Gastrocnemius medialis (tissue), 4 donors: ENCODE measurements at places on chromosomes 2 and 18. TPM values are rescaled to one million over a fixed set of nuclear protein-coding genes. Genes with fewer than 3 reads are reported as not detected.

GRCh38 chr2:220163486-220163885 lies 536.1 kb downstream of the SLC4A3 start:
- DNase-seq: no peak
- no peaks in the 10 kb centered on the region for H3K36me3 ChIP-seq
- H3K27me3 ChIP-seq: no peaks in the 10 kb centered on the region
- H3K4me1 ChIP-seq: no peaks in the 10 kb centered on the region
- no peak overlapping the region for H3K4me3 ChIP-seq

The MRPL44 gene
- total RNA-seq: 40.6 TPM

GRCh38 chr18:50034029-50034428 lies 160.9 kb downstream of the MYO5B start:
- H3K4me1 ChIP-seq: no peaks in the 10 kb centered on the region
- no peak overlapping the region for H3K4me3 ChIP-seq
- H3K27me3 ChIP-seq: no peaks in the 10 kb centered on the region

The CETN1 gene
- not detected for total RNA-seq

DNA sequence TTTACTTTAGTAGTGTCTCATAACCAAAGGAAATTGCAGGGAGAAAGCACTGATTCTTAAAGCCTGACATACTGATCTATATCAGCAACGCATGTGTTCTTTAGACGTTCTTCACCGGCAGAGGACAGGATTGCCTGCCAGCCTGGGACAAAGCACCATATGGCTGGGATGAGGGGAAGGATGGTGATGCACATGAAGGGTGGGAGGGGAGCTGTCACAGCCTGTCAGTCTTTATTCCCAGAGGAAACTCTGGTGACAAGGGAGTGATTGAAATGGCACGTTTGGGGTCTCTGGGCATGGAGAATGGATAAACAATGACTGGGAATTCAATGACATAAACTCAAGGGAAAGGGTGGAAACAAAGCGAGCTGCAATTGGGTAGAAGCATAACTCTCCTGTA lies 808.1 kb downstream of the DCC start:
- no peaks in the 10 kb centered on the region for H3K36me3 ChIP-seq
- H3K27me3 ChIP-seq: no peaks in the 10 kb centered on the region
- DNase-seq: no peak
- no peak overlapping the region for H3K27ac ChIP-seq
- no peak overlapping the region for H3K4me3 ChIP-seq
- no peaks in the 10 kb centered on the region for H3K4me1 ChIP-seq

GRCh38 chr2:6234702-6235101 lies 542.5 kb downstream of the SOX11 start:
- no peaks in the 10 kb centered on the region for H3K36me3 ChIP-seq
- no peak overlapping the region for H3K27ac ChIP-seq
- no peaks in the 10 kb centered on the region for H3K4me1 ChIP-seq
- no peak for DNase-seq
- H3K4me3 ChIP-seq: no peak overlapping the region
- no peaks in the 10 kb centered on the region for H3K27me3 ChIP-seq

DNA sequence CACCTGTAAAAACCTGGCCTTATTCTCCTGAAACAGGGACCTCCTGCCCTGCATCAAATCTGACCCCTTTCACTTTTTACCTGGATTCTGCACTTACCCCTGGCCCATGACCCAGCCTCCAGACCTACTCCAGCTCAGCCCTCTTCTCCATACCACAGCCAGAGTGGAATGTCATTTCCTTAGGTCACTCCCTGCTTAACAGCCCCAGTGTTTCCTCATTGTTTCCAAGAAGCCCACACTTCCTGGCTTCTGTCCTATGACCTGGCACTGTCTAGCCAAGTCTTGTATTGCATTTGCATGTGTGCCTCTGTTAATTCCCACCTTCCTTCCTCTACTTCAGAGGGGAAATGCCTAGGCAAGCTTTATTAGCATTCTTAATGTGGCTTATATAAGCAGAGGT lies 51.4 kb upstream of the TRIB2 start:
- H3K4me1 ChIP-seq: peaks cover 5% of the 10 kb centered on the region
- no peaks in the 10 kb centered on the region for H3K27me3 ChIP-seq
- no peak overlapping the region for H3K4me3 ChIP-seq
- no peak overlapping the region for H3K27ac ChIP-seq

The TMEM198 gene
- total RNA-seq: 4.7 TPM

DNA sequence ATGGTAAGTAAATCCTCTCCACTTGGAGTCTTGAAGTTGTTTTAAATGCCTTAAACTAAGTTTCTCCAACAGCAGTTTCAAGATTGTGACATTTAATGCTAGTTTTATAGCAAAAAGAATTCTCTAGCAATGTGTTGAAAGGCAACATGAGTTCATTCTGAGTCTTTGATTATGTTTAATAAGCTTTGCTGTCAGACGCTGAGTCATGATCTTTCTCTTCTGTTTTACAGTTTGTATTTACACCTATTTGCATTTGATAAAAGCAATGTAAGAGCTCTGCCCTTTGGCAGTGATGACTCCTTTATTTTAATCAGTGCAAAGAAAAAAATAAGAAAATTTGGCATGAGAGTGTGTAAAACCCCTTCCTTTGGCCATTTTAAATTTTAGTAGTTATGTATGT lies 497.7 kb downstream of the STK39 start:
- no peak for DNase-seq
- no peaks in the 10 kb centered on the region for H3K36me3 ChIP-seq
- H3K4me3 ChIP-seq: peak overlapping the region; percentile 47
- peaks cover 6% of the 10 kb centered on the region for H3K4me1 ChIP-seq

GRCh38 chr2:130852521-130853115 lies 15.9 kb downstream of the ARHGEF4 start:
- H3K27ac ChIP-seq: no peak overlapping the region
- no peaks in the 10 kb centered on the region for H3K27me3 ChIP-seq
- no peaks in the 10 kb centered on the region for H3K36me3 ChIP-seq
- H3K4me3 ChIP-seq: no peak overlapping the region
- H3K4me1 ChIP-seq: peaks cover 8% of the 10 kb centered on the region
- no peak for DNase-seq

The ARHGAP28 gene
- total RNA-seq: 4.8 TPM

The AQP12A gene
- not detected for total RNA-seq

The IL1F10 gene
- not detected for total RNA-seq

The NEB gene
- total RNA-seq: 6,938 TPM

The SLC4A5 gene
- total RNA-seq: 0.24 TPM

DNA sequence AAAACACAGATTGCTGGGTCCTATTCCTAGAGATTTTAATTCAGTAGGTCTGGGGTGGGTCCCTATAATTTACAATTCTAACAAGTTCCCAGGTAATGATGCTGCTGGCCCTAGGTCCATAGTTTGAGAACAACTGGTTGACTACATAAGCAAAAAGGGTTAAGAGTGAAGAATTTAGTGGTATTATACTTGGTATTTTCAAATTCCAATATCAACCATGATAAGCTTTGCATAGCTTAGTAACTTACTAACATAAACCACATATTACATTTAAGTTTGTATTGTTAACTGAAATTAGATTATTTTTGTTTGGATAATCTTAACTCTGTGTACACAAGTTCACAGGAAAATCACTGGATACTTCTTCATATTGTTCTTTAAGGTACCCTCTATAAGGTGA lies 862.9 kb upstream of the ACVR2A start:
- no peaks in the 10 kb centered on the region for H3K27me3 ChIP-seq
- no peaks in the 10 kb centered on the region for H3K36me3 ChIP-seq
- H3K27ac ChIP-seq: no peak overlapping the region
- no peak for DNase-seq

DNA sequence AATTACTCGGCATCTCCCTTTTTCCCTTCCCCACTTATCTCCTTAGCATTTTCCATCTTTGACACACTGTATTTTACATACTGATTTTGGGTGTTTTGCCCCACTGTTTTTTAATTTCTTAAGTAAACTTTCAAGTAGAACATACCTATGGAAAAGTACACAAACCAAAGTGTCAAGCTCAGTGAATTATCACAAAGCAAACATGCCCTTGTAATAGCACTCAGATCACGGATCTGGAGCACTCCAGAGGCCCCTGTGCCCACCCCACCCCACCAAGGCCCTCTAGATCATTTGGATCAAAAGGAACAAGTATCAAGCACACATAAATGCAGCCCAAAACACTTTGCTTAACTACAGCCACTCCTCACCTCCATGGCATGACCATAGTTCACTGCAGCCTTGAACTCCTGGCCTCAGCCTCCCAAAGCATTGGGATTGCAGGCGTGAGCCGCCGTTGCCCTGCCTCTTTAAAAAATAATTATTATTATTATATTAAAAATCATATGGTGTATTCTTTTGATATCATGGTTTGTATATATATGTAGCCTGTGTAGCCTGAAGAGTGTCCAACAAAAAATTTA lies 38.1 kb downstream of the FER1L5 start:
- no peak overlapping the region for H3K4me3 ChIP-seq
- no peak overlapping the region for H3K27ac ChIP-seq
- H3K27me3 ChIP-seq: peaks cover 6% of the 10 kb centered on the region
- no peaks in the 10 kb centered on the region for H3K4me1 ChIP-seq
- no peaks in the 10 kb centered on the region for H3K36me3 ChIP-seq
- DNase-seq: no peak

The FAP gene
- not detected for total RNA-seq

DNA sequence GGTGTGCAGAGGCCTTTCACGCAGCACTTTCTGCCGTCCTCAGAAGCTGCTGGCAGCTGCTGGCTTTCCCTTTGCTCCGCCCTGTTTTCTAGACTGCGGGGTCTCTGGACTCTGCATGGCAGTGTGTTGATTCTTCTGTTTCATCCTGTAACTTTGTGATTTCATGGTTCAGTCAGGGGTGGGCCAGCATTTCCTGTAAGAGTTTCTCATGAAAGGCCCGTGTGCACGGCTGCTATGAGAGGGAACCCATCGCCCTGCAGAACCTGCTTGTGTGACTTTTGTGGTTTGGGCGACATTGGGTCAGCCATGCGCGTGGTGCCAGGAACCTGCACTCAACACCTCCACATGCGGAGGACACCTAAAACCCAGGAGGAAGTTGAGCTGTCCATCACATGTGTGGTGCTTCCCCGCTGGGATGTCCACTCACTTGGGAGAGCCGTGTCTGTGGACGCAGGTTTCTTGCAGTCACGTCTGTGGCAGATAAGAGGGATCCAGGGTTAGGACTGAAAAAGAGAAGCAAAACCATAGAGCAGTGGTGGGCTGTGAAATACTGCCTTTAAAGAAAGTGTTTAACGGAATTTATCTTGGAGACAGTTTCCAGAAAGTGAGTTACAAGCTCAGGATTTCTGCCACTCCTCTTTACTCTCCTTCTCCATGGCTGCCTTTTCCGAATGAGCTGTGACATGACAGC lies 167.3 kb upstream of the ALKAL2 start:
- no peak overlapping the region for H3K4me3 ChIP-seq
- H3K27me3 ChIP-seq: no peaks in the 10 kb centered on the region
- DNase-seq: no peak
- no peaks in the 10 kb centered on the region for H3K36me3 ChIP-seq
- H3K4me1 ChIP-seq: no peaks in the 10 kb centered on the region

DNA sequence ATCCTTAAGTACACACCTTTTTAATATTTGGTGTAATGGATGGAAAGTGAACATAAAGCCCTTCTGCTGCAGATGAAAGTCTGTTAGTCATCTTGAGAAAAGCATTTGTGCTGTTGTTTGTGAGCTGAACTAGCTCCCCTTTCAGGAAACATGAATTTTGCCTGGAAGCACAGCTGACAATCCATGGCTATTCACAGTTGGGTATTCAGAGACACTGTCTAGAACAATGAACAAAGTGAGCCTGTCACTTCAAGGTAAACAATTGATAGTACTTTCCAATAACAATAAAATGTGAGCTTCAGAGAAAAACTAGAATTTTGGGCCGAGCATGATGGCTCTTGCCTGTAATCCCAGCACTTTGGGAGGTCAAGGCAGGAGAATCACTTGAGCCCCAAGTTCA lies 6.8 kb upstream of the EFHD1 start:
- no peaks in the 10 kb centered on the region for H3K36me3 ChIP-seq
- no peak overlapping the region for H3K4me3 ChIP-seq
- H3K27ac ChIP-seq: no peak overlapping the region
- no peak for DNase-seq
- H3K27me3 ChIP-seq: no peaks in the 10 kb centered on the region

DNA sequence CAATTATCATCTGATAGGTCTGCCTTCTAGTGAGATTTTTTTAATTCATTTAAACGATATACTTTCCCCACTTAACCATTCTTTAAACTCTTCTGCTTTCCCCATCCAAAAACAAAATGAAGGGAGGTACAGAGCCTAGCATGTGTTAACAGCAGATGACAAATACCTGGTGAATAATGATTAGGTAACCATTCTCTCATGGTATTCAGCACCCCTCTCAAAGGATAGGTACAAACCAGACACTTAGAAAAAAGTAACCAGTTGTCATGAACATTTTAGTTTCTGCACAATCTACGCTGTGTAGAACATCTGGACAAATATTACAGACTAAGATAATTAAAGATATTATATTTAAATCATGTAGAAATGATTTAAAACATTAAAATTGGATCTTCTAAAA lies 56.3 kb downstream of the DNAH7 start:
- no peak for DNase-seq
- no peaks in the 10 kb centered on the region for H3K36me3 ChIP-seq
- H3K4me3 ChIP-seq: no peak overlapping the region
- H3K27ac ChIP-seq: no peak overlapping the region
- H3K4me1 ChIP-seq: no peaks in the 10 kb centered on the region

- no peaks in the 10 kb centered on the region for H3K4me1 ChIP-seq
- no peak overlapping the region for H3K4me3 ChIP-seq
- H3K36me3 ChIP-seq: peaks cover 5% of the 10 kb centered on the region
- DNase-seq: no peak
- no peak overlapping the region for H3K27ac ChIP-seq
Observed at GRCh38 chr2:202944816-202945215, 32.7 kb downstream of the CARF start.

DNA sequence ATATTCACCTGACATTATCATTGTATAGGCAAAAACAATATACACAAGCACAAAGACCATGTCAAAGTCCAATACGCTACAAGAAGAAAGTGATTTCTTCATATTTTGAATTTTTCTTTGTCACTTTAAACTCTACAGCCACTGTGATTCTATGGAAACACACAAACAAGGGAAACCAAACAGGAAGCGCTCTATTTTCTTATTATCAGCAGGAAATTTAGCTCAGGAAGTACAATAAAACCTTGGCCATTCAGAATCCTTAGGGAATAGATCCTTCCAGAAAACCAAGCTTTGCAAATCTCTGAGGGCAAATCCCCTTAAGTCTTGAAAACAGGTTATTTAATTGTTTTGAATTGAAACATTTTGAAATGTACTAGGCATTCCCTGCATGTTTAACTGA lies 336.2 kb downstream of the EPHA4 start:
- no peaks in the 10 kb centered on the region for H3K27me3 ChIP-seq
- no peak for DNase-seq
- H3K4me3 ChIP-seq: no peak overlapping the region
- H3K4me1 ChIP-seq: peaks cover 7% of the 10 kb centered on the region

DNA sequence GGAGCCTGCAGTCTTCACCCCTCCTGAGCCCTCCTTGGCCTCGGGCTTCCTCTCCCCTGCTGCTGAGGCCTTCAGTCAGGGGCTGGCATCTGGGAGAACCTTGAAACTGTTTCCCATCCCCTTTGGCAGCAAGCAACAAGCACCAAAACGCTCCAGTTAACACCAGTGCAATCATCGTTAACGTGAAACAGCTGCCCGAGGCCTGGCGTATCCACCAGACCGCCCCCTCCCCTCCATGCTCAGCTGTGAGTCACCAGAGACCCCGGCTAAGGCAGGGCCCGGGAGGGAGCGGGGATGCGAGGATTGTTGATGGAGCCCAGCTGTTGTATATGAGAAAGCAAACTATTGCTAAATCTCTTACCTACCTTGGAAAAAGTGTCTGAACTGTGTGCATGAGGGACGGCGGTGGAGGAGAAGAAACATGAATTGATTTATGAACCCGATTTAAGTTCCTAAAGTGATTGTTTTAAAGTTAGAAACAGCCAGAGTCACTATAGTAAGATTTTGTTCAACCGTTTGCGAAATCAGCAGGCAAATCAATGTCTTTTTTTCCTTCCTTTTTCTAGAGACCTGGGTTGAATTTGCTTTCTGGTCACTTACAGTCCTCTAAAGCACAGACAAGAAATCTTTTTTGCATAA lies 5.2 kb downstream of the ZFP36L2 start:
- peak overlapping the region; percentile 94 for H3K4me3 ChIP-seq
- H3K27me3 ChIP-seq: no peaks in the 10 kb centered on the region
- no peaks in the 10 kb centered on the region for H3K36me3 ChIP-seq
